ENCODE measurements at places on chromosomes 11 and 22.

DNA sequence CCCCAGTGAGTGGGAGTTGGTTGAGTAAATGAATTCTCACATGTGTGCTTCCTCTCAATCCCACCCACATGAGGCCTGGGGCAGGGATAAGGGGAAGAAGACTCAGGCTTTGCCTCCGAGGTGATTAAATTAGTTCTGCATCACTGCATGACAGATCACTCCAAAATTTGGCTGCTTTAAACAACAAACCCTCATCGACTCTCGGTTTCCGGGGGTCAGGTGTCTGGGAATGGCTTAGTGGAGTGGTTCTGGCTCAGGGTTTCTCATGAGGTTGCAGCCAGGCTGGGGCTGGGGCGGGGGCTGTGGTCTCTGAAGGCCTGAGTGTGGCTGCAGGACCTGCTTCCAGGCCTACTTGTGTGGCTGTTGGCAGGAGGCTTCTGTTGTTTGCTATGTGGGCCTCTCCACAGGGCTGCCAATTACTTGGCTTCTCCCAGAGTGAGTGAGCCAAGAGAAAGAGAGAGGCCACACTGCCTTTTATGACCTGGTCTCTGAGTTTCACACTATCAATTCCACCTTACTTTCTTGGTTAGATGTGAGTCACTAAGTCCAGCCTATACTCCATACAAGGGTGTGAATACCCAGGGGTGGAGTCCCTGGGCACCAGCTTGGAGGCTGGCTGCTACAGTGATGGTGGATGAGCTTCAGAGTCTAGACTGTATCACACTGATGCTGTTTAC, 15.9 kb downstream of the MOGAT2 start:
- DNase-seq = peak; percentile 26

DNA sequence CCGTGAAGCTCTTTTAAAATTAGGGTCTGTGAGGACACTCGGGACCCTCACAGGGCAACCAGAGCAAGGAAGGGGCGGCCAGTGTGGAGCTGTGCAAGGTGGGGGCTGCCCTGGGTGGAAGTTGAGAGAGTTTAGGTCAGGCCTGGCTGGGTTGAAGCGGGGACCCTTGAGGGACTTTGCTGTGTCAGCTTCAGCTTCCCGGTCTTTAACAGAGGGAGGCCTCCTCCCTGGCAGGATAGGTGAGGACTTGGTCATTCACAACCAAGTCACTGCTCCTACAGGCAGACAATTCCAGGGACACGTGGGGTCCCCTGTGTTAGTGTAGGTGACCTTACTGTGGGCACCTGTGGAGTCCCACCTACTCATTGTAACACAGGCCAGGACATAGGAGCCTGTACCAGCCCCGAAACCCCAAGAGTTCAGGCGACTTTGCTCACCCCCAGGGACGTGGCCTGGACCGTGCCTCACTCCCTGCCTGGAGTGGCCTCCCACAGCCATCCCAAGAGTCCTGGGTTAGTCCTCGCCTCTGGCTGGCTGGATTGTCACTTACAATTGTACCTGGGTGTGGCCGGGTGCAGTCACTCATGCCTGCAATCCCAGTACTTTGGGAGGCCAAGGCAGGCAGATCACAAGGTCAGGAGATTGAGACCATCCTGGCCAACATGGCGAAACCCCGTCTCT, 18.8 kb upstream of the ARHGAP8 start:
- DNase-seq = no peak

GRCh38 chr22:26482161-26482560, 1.4 kb downstream of the HPS4 start:
- DNase-seq = no peak

- no peak for DNase-seq
Observed at GRCh38 chr22:24148266-24149197, 32.8 kb upstream of the SUSD2 start.

GRCh38 chr11:117095284-117096161, 2.7 kb downstream of the SIK3 start:
- peak; percentile 57 for DNase-seq

DNA sequence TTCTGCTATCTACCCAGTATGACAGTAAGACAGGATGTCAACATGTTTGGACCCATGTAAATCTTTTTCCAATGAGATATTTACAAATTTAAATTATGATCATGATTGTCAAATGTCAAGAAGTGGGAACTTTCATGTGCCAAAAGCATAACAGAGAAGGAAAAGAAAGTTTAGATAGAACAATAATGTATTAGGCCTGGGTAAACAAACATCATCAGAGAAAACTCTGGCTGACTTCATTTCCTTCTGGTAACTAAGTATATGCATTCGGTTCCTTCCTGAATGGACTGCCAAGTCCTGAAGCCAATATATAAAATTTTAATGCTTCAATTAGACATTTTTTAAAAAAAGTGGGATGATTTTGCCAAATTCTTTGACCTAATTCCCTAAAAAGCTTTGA, 16.5 kb downstream of the RNF141 start:
- DNase-seq = no peak

GRCh38 chr22:39106326-39106725, 9.3 kb downstream of the APOBEC3H start:
- no peak for DNase-seq

- no peak for DNase-seq
Observed at GRCh38 chr22:39623603-39624500, 53.3 kb downstream of the CACNA1I start.

DNA sequence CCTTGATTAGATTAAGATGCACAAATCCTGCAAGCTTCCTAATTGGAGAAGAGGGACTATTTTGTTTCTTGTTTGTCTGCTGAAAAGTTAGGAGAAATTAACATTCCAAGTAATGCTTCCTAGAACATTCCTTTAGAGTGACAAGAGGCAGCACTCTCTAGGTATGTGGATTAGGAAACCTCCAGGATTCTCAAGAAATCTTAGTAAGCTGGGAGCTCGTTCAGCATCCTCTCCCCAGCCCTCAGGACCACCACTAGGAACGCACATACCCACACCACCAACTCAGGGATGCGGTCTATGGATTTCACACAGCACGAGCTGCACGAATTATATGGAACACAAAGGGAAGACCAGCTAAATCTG, 52.9 kb downstream of the NCAPD3 start:
- no peak for DNase-seq

- DNase-seq = no peak
Observed at GRCh38 chr11:3088806-3089205, 31.6 kb upstream of the CARS1 start.

- DNase-seq = no peak
Observed at GRCh38 chr22:32801537-32802236, at the start of gene TIMP3. Gene TIMP3 (plus strand): TSS chr22:32801705. CDS start chr22:32802002, 297 bp downstream.

Measured in NCI-H1417 (cell line).